Tibial artery (tissue), 4 donors: ENCODE measurements at places on chromosomes 2 and 18.

GRCh38 chr2:102304711-102305611 lies 6.4 kb upstream of the IL1RL1 start:
- no peak for DNase-seq

GRCh38 chr18:47413327-47413726 lies 161.9 kb upstream of the SKOR2 start:
- DNase-seq: no peak

DNA sequence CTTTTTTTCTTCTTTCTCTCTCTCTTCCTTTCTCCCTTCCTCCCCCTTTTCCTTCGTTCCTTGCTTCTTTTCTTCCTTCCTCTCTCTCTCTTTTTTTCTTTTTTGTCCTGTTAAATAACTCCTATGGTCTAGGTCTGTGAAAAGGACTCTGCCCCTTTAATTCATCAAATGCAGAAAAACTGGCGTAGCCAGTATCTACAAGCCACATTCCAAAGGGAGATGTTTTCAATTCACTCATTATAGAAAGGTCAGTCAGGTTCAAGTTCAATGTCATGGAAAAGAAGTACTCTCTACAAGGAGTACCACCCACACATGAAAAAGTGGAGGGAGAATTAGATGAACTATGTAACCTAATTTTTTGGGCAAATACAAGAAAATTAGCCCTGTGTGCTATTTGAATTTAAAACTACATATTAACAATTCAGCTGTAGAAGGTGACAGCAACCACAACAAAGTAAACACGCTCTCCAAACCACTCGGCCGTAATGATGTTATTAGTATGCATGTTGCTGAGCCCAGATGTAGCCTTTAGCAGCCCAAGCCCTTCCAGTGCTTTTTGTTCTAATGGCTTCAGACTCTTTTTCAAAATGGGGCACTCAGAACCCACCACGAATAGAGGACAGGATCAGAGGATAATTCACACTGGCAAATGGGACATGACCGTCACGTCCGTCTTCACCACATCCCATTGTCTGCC lies 735.4 kb upstream of the FANCL start:
- no peak for DNase-seq

DNA sequence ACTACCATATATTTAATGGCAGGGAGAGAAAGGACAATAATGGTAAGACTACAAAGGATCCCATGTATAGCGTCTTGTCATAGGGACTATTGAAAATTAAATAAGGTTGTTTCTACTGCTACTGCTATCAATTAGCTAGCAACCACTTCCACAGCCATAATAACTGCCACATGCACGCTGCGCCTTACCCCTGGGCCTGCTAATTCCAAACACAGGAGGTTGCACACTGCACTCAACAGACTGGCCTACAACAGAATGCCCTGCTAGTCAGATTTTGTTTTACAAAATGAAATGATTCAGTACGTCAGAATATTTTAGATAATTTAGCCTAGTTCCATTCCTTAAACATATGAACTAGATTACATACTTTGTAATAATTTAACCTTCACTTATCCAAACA lies 121.0 kb upstream of the SMAD7 start:
- DNase-seq: no peak

- no peak for DNase-seq
Measured at GRCh38 chr2:180368881-180369280, 361.8 kb upstream of the CWC22 start.

GRCh38 chr2:170191166-170191866 lies 13.4 kb downstream of the MYO3B start:
- DNase-seq: no peak

DNA sequence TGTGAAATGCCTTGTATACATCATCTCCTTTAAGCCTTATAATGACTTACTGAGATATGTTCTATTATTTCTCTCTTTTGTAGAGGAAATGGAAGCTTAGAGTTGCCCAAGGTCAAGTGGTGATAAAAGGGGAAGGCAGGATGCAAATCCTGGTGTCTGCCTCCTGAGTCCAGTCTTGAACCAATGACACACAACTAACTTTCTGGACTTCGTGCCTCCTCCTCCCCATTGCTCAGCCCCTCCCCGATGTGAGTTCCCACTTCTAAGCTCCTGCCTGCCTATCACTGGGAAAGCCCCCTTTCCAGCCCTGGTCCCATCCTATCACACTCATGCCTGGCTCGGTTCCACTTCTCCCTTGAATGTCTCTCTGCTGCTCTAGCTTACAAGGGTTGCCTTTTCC lies 6.9 kb upstream of the CTIF start:
- no peak for DNase-seq

- DNase-seq: peak; percentile 45
Measured at GRCh38 chr18:45637546-45638327, 22.5 kb downstream of the SLC14A2 start.

- no peak for DNase-seq
Measured at GRCh38 chr2:223029287-223029686, 22.7 kb upstream of the KCNE4 start.

DNA sequence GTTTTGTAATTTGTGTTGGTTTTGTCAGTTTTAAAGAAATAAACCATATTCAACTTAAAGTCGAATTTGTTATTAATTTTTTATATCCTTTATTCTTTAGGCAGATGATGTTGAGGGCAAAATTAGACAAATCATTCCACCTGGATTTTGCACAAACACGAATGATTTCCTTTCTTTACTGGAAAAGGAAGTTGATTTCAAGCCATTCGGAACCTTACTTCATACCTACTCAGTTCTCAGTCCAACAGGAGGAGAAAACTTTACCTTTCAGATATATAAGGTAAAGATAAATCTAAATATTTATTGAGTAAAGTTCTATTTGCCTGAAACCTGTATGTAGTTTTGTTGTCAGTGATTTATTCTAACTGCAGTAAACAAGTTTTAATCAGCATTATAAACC lies 34.5 kb upstream of the METAP1D start:
- no peak for DNase-seq

DNA sequence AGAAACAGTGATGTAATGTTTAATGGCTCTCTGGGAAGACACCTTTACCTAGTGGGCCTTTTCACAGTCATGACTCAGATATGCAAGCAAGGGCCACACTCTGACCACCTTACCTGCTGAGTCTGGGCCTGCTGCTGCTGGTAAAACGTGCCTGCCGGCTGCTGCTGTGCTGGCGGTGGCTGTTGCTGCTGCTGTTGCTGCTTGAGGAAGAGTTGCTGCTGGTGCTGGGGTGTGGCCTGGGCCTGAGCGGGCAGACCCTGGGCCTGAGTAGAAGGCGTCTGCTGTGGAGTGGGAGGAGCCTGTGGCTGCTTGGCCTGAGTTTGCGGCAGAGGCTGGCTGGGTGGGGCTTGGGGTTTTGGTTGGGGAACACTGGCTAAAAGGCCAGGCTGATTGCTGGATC lies 81.6 kb upstream of the NFU1 start:
- DNase-seq: no peak

GRCh38 chr2:239399433-239399920 lies 1.3 kb downstream of the HDAC4 start:
- no peak for DNase-seq

GRCh38 chr2:192230889-192231453 lies 36.2 kb upstream of the TMEFF2 start:
- no peak for DNase-seq

DNA sequence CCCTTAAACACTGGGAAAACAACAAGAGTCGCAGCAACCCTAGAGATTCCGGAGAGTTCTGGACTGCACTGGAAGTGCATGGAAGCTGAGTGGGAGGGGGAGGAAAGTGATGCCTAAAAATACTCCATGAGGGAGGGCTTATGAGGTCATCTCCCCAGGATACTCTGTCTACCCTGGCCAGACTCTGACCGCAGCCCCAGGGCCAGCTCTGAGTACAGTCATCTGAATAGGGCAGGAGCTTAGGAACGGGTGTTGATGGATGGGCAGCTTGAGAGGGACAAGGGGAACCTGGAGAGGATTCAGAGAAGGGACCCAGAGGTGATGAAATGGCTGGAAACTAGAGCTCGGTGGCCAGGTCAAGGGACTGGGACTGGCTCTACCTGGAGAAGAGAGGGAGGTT lies 79.3 kb upstream of the IGFBP5 start:
- DNase-seq: peak; percentile 64

DNA sequence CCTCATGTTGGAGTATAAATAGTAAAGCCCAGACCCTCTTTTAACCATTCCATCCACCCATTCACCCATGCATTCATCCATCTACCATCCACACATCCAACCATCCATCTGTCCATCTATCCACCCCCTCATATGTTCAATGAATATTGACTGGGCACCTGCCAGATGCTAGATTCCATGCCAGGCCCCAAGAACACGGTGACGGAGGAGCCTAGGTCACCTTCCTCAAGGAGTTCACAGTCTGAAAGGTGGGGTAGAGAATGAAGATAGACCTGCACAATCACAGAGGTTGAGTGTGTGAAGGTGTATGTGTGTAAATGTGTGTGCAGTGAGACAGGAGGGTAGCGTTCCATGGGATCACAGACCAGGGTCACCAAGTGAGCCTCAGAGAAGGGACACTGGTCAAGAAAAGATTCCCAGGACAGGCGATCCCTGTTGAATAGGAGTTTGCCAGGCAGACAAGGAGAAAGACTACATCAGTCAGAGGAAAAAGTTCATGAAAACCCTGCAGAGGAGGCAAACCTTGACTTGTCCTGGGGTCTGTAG lies 287.2 kb downstream of the CYP26B1 start:
- no peak for DNase-seq

- DNase-seq: no peak
Measured at GRCh38 chr2:64017811-64018700, 1.2 kb downstream of the VPS54 start.

- no peak for DNase-seq
Measured at GRCh38 chr2:73414696-73415095, 29.1 kb downstream of the ALMS1 start.

GRCh38 chr18:67243799-67244587 lies 272.5 kb downstream of the DSEL start:
- DNase-seq: no peak

- DNase-seq: no peak
Measured at GRCh38 chr2:142687075-142687474, 190.4 kb upstream of the KYNU start.

DNA sequence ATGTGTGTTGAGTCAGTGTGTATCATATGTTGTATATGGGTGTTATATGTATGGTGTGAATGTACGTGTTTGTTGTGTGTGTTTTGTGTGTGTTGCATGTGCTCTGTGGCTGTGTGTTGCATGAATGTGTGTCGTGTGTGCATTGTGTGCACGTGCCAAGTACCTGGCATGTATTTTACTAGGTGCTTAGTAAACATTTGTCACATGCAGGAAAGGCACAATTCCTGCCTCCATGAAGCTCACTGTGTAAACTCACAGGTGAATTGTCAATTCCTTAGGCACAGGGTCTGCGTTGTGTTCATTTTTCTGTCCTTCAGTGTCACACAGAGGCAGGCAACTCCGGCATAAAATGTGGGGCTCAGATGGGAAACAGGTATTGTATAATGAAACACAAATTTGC lies 22.3 kb upstream of the IL1R1 start:
- DNase-seq: no peak

- DNase-seq: no peak
Measured at GRCh38 chr2:96580771-96581170, 44.2 kb downstream of the ARID5A start.

- no peak for DNase-seq
Measured at GRCh38 chr2:55014962-55015939, 35.0 kb downstream of the RTN4 start.

DNA sequence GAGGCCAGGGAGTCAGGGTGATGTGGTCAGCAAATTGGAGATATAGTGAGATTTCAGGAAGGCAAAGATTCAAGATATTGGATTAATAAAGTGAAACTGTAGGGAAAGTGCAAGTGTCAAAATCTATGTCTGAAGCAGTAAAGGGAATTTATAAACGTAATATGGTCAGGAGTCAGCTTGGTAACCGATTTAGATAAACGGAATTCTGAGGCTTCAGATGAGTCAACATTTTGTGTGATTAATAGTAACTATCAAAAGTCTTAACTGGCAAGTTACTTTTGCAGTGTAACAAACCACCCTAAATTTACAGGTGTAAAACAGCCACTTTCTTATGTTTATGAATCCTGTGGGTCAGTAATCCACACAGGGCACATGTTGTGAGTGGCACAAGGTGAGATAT lies 10.9 kb downstream of the MTX2 start:
- DNase-seq: no peak

- no peak for DNase-seq
Measured at GRCh38 chr18:39746201-39746600, 2180.6 kb upstream of the CELF4 start.
